Esophagus squamous epithelium (tissue), 5 donors: ENCODE measurements at places on chromosomes 3 and 15.

- no peak for DNase-seq
Observed at GRCh38 chr3:198071602-198072287, 111.7 kb downstream of the LMLN start.

DNA sequence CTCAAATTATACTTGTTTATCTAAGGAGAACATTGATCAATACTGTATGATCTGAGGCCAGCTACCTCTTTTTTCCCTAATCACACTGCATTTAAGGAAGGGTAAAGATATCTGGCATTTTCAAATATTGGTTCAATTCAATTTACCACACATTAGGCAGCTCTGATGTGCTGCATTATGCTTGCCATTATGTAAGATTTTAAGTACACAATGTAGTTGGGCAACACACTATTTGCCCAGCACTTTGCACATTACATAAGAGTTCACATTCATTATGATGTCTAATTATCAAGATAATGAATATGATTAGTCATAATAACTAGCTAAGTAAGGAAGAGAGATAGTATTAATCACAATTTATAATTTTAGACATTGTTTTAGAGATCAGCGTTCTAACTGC, 196.3 kb downstream of the BCHE start:
- no peak for DNase-seq

- DNase-seq: no peak
Observed at GRCh38 chr3:184586851-184587250, 25.3 kb downstream of the EPHB3 start.

DNA sequence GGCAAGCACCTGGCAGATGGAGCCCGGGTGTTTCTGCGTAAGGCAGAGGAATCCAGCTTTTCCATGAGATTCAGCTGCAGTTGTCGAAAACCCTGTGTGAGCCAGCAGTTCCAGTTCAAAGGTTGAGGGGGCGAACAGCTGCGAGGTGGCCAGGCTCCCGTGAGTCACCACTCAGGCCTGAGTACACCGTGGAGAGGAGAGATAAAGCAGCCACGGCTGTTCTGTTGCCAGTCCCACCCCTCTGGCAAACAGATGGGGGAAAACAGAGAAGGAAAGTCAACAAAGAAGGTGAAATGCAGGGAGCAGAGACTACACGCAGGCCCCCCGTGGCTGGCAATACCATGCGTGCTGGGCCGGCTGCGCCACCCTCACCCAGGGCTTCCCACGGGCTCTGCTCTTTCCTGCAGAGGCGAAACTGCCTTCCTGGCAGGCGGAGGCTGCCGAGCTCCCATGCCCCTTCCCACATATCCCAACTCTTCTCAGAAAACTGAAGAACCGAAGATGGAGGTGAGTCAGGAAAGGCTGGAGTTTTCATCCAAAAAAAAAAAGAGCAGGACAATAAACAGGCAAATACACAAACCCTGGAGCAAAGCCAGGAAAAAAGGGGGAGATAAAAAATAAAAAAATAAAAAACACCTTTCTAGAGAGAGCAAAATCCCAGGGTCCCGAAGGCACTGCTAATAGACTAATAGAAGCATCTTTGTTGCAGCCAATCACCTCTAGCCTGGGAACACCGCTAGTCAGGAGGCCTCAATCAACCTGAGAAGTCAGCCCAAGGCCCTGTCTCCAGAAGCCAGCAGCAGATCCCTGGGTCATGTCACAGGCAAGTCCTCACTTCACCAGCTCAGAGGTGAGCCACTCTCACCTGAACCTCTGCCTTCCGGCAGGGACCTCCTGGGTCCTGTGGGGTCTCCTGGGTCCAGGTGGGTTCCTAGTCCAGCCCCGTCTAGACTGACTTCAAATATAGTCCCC, 37.7 kb downstream of the FAM174B start:
- no peak for DNase-seq

DNA sequence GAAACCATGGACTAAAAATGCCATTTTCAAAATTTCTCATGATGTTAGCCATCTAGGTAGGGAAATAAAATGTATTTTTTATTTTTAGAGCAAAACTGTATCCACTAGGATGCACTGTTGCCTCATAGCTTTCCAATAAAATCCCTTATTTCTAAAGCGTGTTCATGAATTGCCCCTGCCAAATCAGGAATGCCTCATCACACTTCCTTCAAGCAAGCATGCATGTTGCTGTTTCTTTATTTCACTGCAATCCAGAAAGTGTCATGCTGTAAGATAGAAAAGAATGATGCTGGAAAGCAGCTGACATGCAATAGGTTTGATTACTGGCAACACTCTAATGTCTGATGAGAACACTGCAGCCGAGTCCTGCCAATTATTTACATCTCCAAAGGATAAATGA, 239.5 kb downstream of the CHL1 start:
- DNase-seq: no peak

- no peak for DNase-seq
Observed at GRCh38 chr15:100781961-100782530, 97.6 kb upstream of the ALDH1A3 start.
